ENCODE measurements at places on chromosomes 5 and 9.
A peak's percentile ranks its signal among the peaks of the same experiment; 100 is the strongest.

- peak; percentile 51 for DNase-seq
These were observed 14.4 kb upstream of the SCGB3A1 start for GRCh38 chr5:180605554-180606214.

- DNase-seq, result no peak
These were observed 94.2 kb downstream of the BARX1 start for GRCh38 chr9:93860694-93861658.

GRCh38 chr5:81183811-81184748 lies 49.0 kb upstream of the CKMT2 start:
- no peak for DNase-seq

DNA sequence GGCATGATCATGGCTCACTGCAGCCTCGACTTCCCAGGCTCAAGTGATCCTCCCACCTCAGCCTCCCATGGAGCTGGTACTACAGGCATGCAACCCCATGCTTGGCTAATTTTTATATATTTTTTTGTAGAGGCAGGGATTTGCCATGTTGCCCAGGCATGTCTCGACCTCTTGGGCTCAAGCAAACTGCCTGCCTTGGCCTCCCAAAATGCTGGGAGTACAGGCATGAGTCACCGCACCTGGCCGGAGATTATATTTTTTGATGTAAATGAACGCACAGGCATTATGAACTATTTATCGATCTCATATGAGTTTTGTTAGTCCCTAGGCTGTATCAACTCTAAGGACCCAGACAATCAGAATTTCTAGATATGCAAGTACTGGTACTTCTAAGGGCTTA lies 25.5 kb upstream of the CEP120 start:
- DNase-seq, result no peak

DNA sequence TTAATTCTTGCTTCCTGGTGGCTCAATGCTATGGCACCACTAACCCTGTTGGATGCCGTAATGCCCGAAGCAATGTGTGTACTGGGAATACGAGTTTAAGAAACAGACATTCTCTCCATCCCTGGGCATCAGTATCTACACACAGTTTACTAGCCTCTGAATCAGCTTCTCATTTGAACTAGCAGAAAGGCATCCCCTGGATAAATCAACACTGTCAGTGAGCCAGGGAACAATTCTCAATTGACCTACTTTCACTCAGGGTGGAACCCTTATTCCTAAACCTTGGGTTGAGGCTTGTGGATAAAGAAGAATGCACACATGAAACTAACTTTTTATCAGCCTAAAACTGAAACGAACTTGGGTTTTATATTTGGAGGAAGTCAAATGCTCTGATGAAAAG lies 331.0 kb downstream of the GADD45G start:
- DNase-seq, result no peak

GRCh38 chr9:96008502-96009222 lies 133.2 kb downstream of the ERCC6L2 start:
- DNase-seq, result peak; percentile 24

GRCh38 chr5:149938791-149939358 lies 5.7 kb downstream of the PDE6A start:
- peak; percentile 88 for DNase-seq

DNA sequence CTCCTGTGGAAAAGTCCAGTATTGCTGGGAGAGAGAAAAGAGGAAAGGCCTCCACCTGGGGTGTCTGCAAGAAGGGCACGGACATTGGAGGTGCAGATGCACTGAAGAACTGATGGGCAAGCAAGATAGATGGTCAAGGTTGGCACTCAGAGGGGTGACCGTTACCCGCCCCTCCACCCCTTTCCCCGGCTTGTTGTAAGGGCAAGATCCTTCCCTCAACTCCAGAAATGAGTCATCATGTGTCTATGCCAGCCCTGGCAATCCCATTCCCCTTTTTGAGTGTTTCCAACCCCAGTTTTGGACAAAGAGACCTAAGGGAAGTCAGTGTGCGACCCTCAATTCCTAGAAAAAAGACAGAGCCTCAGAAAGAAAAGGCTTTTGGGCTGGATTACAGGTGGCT lies 34.9 kb upstream of the ATP6V1G1 start:
- DNase-seq, result peak; percentile 8

DNA sequence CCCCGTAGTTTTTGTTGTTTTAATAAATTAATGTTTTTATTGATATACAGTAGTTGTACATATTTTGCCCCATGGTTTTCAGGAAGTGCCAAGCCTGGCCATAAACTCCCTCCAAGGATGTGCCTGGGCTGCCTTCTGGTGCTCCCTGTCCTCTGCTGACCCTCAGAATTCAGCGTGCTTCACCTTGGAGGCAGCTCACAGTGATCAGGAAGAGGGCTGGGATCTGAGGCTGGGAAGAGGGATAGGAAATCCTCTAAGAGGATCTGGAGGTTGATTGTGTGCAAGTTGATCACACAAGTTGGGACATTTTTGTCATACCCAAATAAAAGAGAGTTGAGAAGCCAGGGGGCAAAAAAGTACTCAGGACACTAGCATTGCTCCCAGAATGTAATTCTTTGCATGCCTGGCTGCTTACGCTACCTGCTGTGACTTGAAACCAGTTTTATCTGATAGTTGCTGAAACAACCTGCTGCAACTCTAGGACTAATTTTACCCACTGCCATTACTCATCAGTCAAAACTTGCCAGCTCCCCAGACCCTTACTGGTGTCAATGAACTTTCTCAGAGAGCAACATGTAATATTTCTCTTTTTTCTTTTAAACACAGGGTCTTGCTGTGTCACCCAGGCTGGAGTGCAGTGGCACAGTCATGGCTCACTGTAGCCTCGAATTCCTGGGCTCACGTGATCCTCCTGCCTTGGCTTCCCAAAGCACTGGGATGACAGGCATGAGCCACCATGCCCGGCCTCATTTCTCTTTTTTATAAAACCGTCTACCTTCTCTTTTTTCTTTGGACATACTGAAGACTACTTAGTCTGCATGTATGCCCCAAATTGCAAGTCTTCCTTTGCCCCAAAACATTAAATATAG lies 29.0 kb downstream of the PDE6A start:
- no peak for DNase-seq

DNA sequence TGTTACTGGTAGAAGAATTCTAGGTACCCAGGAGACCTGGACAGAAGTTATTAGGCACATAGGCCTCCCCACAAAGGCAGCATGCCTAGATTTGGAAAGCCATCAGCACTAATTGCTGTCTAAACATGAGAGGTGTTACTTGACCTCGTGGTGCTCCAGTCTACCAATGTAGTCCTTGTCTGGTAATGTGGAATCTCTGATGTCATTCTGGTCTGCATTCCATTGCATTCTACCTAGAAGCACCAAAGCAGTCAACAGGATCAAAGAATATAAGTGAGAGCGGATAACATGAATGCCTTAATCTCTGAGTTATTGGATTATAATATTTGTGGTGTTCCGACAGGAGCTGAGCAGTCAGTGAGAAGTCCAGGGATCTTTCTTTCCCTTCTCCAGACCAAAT lies 175.2 kb downstream of the PSAT1 start:
- no peak for DNase-seq
